ENCODE measurements at places on chromosomes 1 and 21. TPM values are rescaled to one million over a fixed set of nuclear protein-coding genes. Genes with fewer than 3 reads are reported as not detected.

Gene TEX38
- not detected for polyA plus RNA-seq

Gene MYCBP
- 47.3 TPM for polyA plus RNA-seq

Gene PDE4DIP
- 3.2 TPM for polyA plus RNA-seq

Gene ADAMTS5
- polyA plus RNA-seq, result not detected

Gene ACBD6
- 30.5 TPM for polyA plus RNA-seq

Gene RNU1-4
- not detected for polyA plus RNA-seq

Gene VCAM1
- not detected for polyA plus RNA-seq

Data from immature natural killer cell (primary cell).